Adrenal gland (tissue), 19 donors: ENCODE measurements at places on chromosomes 11 and 22. TPM values are rescaled to one million over a fixed set of nuclear protein-coding genes. Genes with fewer than 3 reads are reported as not detected.

- DNase-seq: no peak
Measured at GRCh38 chr11:31805629-31806185, 5.4 kb downstream of the PAX6 start.

- no peak for DNase-seq
Measured at GRCh38 chr22:17108256-17109112, 12.7 kb downstream of the TMEM121B start.

GRCh38 chr11:70381872-70382861, 16.2 kb upstream of the CTTN start:
- no peak for DNase-seq

GRCh38 chr11:494761-495536, 12.1 kb downstream of the RNH1 start:
- DNase-seq: no peak

DNA sequence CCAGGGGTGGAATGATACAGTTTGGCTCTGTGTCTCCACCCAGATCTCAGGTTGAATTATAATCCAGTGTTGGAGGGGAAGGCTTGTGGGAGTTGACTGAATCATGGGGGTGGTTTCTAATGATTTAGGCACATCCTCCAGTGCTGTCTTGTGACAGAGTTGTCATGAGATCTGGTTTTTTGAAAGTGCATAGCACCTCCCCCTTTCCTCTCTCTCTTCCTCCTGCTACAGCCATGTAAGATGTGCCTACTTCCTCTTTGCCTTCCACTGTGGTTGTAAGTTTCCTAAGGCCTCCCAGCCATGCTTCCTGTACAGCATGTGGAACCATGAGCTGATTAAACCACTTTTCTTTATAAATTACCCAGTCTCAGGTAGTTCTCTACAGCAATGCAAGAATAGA, 45.1 kb downstream of the THAP12 start:
- DNase-seq: no peak

- peak; percentile 68 for DNase-seq
Measured at GRCh38 chr11:48081151-48082010, 101.0 kb downstream of the PTPRJ start.

DNA sequence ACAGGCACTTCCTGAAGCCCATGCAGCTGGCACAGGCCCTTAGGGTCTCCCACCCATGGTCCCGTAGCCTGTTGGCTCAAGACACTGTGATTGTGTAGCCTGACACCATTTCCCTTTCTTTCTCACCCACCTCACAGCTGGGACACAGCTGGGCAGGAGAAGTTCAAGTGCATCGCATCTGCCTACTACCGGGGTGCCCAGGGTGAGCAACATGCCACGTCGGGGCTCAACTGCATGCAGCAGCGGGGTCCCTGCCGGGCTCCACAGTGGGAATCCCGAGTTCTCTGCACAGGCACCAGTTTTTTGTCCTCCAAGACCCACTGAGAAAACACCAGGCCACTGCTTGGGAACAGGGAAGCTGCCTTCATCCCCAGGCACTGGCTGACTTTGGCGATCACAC, 10.6 kb downstream of the RAB36 start:
- no peak for DNase-seq

GRCh38 chr11:66429983-66430602, 8.6 kb downstream of the MRPL11 start:
- DNase-seq: peak; percentile 68

DNA sequence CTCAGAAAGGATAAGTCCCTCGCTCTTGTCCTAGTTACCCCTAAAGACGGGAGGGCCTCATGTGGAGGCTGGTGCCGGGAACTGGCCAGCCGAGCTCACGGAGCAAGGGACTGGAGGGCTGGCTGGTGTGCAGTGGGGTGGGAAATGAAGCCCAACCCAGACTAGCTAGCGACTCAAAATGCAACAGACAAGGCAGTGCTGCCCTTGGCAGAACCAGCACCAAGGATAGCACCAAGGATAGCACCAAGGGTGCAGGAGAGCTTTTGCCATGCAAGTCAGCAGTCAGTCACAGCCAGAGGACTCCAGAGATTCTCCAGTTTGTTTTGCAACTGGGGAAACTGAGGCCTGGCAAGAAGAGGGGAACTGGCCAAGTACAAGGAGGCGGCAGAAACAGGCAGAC, 6.5 kb upstream of the BATF2 start:
- DNase-seq: no peak

DNA sequence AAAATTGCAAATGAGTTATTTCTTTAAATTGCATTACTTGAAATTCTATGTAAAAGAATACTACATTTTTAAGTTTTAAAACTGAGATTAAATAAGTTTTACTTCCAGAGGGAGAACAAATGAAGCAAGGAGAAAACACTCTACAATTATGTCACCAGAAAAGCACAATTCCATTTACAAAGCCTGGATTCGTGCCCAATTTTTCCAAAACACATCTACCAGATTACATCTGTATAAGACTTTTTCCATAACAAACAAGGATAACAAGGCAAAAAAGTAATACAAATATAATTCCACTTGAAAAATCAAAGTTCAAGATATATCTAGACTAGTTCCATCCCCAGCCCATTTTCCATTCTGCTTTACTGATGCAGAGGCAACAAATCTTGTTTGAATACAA, 40.5 kb downstream of the MTMR2 start:
- DNase-seq: no peak

- no peak for DNase-seq
Measured at GRCh38 chr22:19042285-19043120, 79.7 kb downstream of the DGCR2 start.

C22orf31 gene
- 1.4 TPM for polyA plus RNA-seq

FXYD2 gene
- 0.27 TPM for polyA plus RNA-seq

MS4A15 gene
- polyA plus RNA-seq: 0.22 TPM

GRAP2 gene
- polyA plus RNA-seq: 0.30 TPM

OR2AT4 gene
- not detected for polyA plus RNA-seq

SH3BP1 gene
- polyA plus RNA-seq: 9.8 TPM
